ENCODE measurements at places on chromosomes 7 and 10.

GRCh38 chr10:132148261-132149251, 38.2 kb upstream of the DPYSL4 start:
- DNase-seq, result no peak

DNA sequence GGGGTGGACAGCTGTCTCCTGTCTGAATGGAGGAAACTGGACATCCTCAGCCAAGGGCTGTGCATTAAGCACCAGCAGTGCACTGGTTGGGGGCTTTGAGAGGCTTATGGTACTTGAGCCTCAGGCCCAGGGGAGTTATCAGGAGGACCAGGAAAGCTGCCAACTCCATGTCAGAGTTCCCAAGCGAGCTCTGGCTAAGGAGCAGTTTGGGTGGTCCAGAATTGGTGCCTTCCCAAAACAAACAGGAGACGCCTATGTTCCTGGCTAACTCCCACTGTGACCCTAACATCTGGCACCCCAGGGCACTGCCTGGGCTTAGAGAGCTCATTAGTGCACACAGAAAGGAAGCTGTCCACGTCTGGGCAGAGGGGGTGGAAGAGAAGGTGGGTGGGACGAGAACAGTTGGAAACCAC, 408.6 kb upstream of the NPVF start:
- no peak for DNase-seq

DNA sequence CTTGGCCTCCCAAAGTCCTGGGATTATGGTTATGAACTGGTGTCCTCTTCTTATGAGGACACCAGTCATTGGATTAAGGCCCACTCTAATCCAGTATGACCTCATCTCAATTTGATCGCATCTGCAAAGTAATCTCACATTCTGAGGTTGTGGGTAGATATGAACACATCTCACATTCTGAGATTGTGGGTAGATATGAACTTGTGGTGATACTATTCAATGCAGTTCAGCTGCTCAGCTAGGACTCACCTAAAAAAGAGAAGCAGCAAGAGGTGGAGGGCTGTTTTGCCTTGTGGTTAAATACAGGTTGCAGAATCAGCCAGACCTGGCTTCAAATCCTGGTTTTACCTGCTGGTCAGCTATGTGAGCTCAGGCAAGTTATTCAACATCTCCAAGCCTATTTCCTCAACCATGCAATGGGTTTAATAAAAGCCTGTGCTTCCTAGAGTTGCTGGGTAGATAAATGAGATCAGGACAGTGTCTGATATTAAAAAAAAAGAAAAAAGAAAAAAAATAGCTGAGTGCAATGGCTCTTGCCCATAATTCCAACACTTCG, 8.5 kb upstream of the BAG3 start:
- DNase-seq, result no peak

- DNase-seq, result no peak
Observed at GRCh38 chr10:8577686-8578085, 523.2 kb downstream of the GATA3 start.

DNA sequence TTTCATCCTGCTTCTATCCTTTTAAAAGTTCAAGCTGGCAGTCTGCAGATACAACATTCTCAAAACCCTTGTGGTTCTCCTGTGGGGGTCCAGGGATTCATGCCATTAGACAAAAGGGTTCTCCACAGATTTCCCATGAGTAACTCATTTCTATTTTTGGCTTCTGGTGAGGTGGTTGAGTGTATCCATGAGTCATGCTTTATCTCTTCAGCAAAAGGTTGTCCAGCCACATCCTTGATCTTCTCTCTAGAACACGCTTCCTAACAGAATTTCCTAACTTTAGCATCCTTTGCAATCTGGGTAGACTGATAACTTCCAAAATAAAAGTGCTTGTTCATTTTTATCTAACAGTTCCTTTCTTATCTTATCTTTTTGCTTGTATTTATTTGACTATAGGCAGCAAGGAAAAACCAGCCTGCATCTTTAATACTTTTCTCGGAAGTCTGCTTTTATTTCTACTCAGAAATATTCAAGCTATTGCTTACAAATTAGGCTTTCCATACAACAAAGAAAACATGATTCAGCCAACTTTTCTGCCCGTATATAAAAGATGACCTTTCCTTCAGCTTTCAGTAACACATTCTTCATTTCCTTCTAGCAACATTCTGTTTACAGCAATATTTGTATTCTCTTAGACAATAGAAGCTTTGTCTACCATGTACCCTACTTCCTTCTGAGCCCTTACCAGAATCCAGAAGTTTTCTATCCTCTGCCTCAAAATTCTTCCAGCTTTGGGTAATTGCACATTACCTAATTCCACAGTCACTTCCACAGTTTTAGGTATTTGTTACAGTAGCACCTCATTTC, 79.3 kb upstream of the IL6 start:
- no peak for DNase-seq
